Caco-2 (cell line): ENCODE measurements at places on chromosomes 11 and 22. TPM values are rescaled to one million over a fixed set of nuclear protein-coding genes. Genes with fewer than 3 reads are reported as not detected.

DNA sequence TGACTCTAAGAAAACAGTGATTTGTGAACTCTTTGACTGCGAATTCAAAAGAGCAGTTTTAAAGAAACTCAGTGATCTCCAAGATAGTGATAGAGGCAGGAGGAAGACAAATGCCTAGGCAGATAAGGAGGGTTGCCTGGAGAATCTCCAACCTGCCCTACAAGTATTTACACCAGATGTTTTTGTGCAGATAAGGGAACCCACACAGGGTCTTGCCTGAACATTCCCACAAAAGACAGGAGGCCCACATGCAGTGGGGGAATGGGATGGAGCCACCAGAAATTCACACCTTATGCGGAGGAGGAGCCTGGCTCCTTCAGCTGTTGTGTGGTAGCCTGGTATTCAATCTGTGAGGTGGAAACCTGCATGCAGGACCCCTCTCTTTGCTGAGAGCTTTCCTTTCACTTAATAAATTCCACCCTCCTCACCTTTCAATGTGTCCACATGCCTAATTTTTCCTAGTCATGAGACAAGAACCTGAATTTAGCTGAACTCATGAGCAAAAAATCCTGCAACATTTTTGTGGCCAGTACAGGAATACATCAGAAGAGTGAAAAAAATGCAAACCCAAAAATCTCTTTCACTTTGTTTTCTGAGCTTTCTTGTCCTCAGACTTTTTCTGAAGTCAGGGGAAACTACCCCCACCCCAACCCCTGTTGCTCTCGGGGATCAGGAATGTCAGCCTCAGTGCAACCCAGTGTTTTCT, 8.1 kb upstream of the GLYAT start:
- no peak overlapping the region for H3K4me3 ChIP-seq
- H3K27ac ChIP-seq = no peak overlapping the region
- H3K27me3 ChIP-seq = no peaks in the 10 kb centered on the region
- no peaks in the 10 kb centered on the region for H3K36me3 ChIP-seq

DNA sequence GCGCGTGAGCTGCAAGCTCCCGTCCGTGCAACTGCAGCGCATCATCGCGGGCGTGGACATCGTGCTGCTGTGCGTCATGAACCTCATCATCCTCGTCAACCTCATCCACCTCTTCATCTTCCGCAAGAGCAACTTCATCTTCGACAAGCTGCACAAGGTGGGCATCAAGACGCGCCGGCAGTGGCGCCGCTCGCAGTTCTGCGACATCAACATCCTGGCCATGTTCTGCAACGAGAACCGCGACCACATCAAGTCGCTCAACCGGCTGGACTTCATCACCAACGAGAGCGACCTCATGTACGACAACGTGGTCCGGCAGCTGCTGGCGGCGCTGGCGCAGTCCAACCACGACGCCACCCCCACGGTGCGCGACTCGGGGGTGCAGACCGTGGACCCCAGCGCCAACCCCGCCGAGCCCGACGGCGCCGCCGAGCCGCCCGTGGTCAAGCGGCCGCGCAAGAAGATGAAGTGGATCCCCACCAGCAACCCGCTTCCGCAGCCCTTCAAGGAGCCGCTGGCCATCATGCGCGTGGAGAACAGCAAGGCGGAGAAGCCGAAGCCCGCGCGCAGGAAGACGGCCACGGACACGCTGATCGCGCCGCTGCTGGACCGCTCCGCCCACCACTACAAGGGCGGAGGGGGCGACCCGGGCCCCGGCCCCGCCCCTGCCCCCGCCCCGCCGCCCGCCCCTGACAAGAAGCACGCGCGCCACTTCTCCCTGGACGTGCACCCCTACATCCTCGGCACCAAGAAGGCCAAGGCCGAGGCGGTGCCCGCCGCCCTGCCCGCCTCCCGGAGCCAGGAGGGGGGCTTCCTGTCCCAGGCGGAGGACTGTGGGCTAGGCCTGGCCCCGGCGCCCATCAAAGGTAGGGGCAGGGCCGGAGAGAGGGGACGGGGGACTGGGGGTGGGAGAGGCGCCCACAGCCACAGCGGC, 7.3 kb downstream of the PANX2 start:
- H3K4me1 ChIP-seq = peaks cover 7% of the 10 kb centered on the region; the same call in 1 of the 2 replicates
- no peaks in the 10 kb centered on the region for H3K36me3 ChIP-seq
- DNase-seq = no peak
- no peak overlapping the region for H3K4me3 ChIP-seq
- H3K27ac ChIP-seq = no peak overlapping the region
- H3K27me3 ChIP-seq = no peaks in the 10 kb centered on the region

GRCh38 chr11:26762089-26762488, 40.2 kb upstream of the SLC5A12 start:
- DNase-seq = no peak
- H3K4me3 ChIP-seq = no peak overlapping the region
- no peaks in the 10 kb centered on the region for H3K36me3 ChIP-seq
- H3K4me1 ChIP-seq = no peaks in the 10 kb centered on the region
- no peaks in the 10 kb centered on the region for H3K27me3 ChIP-seq
- no peak overlapping the region for H3K27ac ChIP-seq

DNA sequence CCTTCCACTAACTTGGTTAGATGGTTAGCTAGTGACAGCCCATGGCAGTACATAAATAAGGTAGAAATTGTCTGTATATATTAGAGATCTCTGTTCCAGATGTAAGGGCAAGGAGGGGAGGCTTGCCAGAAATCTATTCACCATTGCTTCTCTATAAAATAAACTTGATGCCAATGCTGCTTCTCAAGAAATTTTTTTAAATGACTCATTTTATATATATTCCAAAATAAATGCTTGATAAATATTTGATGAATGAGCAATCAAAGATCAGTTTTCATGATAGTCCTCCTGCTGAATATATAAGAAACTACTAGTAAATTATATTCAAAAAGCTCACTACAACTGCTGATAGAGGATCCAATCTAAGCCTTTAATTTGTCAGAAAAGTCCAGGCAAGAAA, 710.6 kb upstream of the CCDC179 start:
- no peaks in the 10 kb centered on the region for H3K27me3 ChIP-seq
- no peak overlapping the region for H3K27ac ChIP-seq
- no peaks in the 10 kb centered on the region for H3K4me1 ChIP-seq
- no peak for DNase-seq

GRCh38 chr11:83583757-83584366, 297.7 kb upstream of the CCDC90B start:
- H3K4me1 ChIP-seq = no peaks in the 10 kb centered on the region
- H3K36me3 ChIP-seq = no peaks in the 10 kb centered on the region
- no peak for DNase-seq

GRCh38 chr11:590997-591396, 14.7 kb downstream of the PHRF1 start:
- no peak for DNase-seq
- H3K27ac ChIP-seq = no peak overlapping the region
- peaks cover 24% of the 10 kb centered on the region for H3K4me1 ChIP-seq
- H3K27me3 ChIP-seq = no peaks in the 10 kb centered on the region

The ZBTB16 gene
- 10.6 and 12.7 TPM in 2 replicates for total RNA-seq
